ENCODE measurements at places on chromosomes 3 and 15.
A peak's percentile ranks its signal among the peaks of the same experiment; 100 is the strongest.

- no peak for DNase-seq
Measured at GRCh38 chr3:139939681-139940190, 4.8 kb downstream of the CLSTN2 start.

DNA sequence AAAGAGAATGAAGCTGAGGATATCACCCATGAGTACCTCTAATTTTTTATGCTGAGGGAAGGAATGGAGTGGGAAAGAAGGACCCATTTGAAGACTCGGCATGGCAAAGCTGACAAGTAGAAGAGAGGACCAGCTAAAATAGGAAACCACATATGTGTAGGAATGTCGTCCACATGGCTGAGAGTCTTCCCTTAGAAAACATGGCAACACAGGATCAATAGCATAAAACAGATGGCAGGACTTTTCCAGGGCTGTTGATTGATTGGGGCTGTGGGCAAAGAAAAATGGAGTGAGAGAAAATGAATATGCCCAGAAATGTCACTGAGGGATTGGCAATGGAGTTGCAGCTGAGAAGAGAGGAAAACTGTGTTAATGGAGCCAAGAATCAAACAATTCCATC lies 76.2 kb upstream of the PRICKLE2 start:
- DNase-seq: no peak

DNA sequence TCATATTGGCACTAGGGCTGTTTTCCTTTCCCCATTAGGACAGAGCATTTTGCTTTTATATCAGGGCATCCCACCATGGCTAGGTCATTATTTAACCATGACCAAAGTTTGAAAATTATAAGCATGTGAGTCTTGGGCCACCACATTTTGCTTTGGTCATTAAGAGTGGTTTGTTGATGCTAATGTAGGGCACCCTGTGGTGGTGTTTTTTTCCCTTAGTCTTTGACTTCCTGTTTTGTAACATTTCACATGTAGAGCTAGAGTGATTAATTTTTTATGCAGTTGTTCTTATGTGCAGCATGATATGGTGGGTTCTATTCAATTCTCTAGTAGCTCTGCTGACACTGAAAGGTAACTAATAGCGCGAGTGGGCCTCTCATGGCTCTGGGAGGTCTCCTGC lies 249.6 kb upstream of the ROBO1 start:
- no peak for DNase-seq

DNA sequence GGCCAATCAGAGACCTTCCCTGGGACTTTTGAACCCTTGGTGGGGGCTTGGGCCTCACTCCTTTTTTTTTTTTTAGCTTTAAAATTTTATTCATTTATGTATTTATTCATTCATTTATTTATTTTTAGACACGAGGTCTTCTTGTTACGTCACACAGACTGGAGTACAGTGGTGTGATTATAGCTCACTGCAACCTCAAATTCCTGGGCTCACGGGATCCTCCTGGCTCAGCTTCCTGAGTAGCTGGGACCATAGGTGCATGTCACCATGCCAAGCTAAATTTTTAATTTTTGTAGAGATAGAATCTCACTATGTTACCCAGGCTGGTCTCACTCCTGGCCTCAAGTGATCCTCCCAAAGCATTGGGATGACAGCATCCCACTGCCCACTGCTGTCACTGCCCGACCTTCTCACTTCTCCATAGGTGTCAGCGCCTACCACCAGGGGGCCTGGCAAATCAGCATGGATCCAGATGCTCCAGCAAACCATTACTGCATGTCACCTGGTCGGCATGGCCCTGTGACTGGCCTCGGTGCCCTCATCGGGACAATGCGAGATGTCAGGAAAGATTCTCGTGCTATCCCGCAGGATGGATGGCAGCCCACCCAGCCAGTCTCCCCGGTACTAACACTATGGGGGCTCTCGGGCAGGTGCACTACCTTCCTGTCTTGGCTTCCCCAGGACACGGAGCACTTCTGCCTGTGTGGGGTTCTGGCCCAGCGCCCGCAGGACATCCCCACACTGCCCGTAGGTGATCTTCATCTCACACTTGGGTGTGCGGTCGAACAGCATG lies 3.0 kb downstream of the MYL3 start:
- DNase-seq: peak; percentile 38

- DNase-seq: no peak
Measured at GRCh38 chr15:95559875-95560394, 770.6 kb upstream of the NR2F2 start.

- peak; percentile 77 for DNase-seq
Measured at GRCh38 chr3:195106418-195106906, 164.5 kb downstream of the XXYLT1 start.

GRCh38 chr15:72680931-72681330 lies 5.1 kb downstream of the HIGD2B start:
- no peak for DNase-seq

DNA sequence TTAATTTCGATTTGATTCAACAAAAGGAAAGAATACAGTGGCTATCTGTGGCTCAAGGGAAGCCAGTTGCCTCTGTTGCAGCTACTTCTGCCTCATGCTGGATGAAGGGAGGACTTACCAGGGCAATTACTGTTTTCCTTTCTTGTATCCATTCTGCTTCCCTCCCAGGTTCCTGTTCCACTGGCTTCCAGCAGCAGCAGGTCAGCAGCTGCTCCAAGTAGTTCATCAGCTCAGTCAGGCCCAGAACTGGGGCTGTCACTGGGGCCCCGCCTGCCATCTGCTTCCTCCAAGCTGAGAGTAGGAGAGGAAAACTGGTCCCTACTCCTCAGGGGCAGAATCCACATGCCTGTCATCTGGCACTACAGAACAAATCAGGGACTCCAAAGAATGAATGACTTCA lies 48.6 kb upstream of the ULK4 start:
- peak; percentile 71 for DNase-seq

- no peak for DNase-seq
Measured at GRCh38 chr3:68287101-68287500, 632.7 kb upstream of the SUCLG2 start.

DNA sequence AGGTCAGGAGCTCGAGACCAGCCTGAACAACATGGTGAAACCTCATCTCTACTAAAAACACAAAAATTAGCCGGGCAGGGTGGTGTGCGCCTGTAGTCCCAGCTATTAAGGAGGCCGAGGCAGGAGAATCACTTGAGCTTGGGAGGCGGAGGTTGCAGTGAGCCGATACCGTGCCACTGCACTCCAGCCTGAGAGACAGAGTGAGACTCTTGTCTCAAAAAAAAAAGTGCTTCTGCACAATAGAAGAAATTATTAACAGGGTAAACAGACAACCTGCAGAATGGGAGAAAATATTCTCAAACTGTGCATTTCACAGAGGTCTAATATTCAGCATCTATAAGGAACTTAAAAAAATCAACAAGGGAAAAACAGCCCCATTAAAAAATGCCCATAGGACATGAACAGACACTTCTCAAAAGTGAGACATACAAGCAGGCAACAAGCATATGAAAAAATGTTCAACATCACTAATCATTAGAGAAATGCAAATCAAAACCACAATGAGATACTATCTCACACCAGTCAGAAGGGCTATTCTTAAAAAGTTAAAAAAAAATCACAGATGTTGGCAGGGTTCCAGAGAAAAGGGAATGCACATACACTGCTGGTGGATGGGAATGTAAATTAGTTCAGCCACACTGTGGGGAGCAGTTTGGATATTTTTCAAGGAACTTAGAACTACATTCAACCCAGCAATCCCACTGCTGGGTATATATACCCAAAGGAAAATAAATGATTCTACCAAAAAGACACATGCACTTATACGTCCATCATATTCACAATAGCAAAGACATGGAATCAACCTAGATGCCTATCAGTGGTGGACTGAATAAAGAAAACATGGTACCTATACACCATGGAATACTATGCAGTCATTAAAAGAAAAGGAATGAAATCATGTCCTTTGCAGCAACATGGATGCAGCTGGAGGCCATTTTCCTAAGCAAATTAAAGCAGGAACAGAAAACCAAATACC lies 75.5 kb downstream of the MSL2 start:
- DNase-seq: no peak

GRCh38 chr3:195448205-195448875 lies 5.5 kb upstream of the ACAP2 start:
- no peak for DNase-seq

DNA sequence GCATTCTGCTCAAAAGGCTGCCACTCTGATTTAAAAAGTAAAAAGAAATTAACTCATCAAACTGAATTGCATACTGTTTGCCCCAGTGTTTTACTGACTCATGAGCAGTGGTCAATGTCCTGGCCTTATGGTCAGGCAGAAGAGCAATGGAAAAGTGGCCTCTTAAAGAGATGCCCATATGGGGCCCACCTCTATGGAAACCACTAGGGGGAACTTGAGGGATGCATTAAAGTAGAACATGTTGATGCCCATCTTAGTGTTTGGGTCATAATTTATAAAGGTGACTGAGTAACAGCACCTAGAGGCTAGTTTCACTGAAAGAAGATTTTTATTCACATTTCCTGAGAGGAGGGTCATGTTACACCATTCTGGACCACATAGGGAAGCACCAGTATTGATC lies 66.5 kb upstream of the RNU6-1 start:
- no peak for DNase-seq

DNA sequence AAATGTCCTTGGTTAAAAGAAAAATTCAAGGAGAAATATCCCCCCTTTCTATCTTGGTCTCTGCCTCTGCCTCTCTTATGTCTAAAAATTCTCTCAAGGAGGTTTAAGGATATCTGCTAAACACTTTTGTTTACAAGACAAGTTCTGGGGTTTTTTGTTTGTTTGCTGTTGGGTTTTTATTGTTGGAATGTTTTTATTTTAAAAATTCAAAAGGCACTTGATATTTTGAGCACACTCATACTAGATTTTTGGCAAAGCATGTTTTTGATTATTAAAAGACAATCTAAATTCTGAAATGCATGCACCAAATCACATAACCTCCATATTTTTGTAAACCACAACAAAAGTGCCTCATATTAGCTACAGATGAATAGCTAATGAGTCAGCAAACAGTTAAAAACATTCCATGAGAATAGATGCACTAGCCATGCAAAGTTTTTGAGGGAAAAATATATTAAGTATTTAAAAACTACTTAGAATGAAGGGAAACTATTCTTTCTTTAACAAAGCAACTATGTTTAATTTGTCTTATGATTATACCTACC lies 84.6 kb downstream of the ZBTB20 start:
- DNase-seq: no peak

- no peak for DNase-seq
Measured at GRCh38 chr3:76345878-76346277, 560.5 kb upstream of the ZNF717 start.

- peak; percentile 90 for DNase-seq
Measured at GRCh38 chr3:4977001-4977852, 2.0 kb upstream of the BHLHE40 start.

- no peak for DNase-seq
Measured at GRCh38 chr3:123678108-123678511, 93.3 kb upstream of the HACD2 start.

GRCh38 chr3:71142441-71143161 lies 440.9 kb downstream of the FOXP1 start:
- DNase-seq: no peak

DNA sequence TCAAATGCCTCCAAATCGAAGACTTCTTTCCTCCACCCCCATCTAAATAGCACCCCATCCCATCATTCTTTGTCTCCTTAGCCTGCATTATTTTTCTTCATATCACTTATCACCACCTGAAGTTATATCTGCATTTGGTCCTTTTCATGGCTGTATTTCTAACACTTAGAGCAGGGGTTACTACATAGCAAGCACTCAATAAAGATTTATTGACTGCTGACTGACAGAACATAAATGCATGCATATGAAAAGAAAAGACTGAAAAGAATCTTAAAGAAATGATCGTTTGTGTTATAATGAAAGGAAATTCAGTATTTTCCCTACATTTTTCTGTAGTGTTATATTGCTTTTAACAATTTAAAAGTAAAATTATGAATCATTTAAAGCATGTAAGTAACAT lies 1.4 kb downstream of the LRRC31 start:
- DNase-seq: no peak

- peak; percentile 31 for DNase-seq
Measured at GRCh38 chr3:83523470-83524073, 1435.2 kb upstream of the CADM2 start.

DNA sequence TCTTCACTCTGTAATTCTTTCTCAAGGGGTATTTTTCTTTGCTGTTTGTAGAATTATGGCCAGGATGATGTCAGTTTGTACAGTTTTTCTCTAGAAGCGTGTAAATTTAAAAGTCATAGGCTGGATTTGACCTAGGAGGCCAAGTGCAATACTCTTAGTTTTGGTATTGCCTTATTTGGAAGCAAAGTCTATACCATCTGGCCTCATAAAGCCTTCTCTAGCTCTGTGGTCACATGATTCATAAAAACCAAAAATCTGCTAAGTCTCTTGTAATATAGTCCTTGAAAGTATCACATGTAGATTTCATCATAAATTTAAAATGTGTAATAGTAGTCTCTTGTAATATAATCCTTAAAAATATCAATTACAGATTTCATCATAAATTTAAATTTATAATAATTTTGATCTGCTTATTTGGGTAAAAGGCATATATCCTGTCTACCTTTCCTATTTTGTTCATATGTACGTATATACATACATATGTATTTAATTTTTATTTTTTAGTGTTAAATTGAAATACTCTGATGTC lies 25.6 kb downstream of the TEX9 start:
- no peak for DNase-seq

GRCh38 chr3:171688593-171688992 lies 121.7 kb downstream of the PLD1 start:
- DNase-seq: no peak

DNA sequence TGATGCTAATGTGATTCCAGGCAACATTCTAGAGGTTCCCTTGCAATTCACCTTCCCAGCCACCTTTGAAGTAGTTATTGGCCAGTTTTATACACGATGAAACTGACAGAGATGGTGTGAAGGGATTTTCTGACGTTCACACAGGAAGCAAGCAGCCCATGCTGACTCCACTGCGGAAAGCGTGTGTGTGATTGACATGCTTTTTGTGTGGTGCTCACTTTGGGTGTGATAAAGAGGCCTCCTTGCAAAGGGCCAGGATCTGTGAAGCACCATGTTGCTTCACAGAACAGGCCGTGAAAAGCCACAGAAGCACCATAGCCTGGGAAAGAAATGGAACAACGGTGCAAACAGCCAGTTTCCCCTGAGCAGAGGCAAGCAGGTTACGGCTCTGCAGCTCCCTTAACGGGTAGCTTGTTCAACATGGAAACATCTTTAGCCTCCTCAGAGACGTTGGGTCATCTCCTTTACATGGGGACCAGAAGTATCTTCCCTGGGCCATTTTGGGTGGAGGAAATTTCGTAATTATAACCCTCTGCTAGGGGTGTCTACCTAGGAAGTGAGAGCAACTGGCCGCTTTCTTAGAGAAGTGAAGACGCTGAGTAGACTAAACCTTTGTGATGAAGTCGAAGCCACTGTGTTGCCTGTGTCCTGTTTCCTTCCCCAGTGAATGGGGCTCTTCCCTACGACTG lies 108.5 kb downstream of the APBA2 start:
- no peak for DNase-seq

GRCh38 chr15:93451265-93451664 lies 362.3 kb upstream of the RGMA start:
- DNase-seq: no peak

Measured in mucosa of descending colon (tissue), 3 donors.